CD4-positive, alpha-beta memory T cell (primary cell): ENCODE measurements at places on chromosomes 3 and 15.

DNA sequence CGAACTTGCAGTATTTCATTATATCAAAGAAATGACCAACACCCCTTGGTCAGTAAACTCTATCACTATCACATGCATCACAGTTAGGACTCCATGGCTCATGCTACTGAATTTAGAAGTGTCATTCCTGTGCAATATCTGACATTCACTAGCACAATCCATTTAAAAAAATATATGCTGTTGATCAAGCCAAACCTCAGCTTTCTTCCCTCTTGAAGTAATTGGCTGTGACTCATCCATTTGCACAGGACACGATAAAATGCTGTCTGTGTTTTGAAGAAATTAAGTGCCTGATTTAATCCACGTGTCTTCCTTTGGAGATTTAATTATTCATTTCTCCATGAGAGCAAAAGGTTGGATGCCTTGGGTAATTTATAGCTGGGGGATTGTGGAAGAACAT lies 38.9 kb downstream of the CPNE4 start:
- no peak for DNase-seq

GRCh38 chr15:43133430-43134156 lies at the start of gene TMEM62:
Gene TMEM62 (plus strand): TSS chr15:43133586. CDS start chr15:43133803, 217 bp downstream.
- DNase-seq: peak; percentile 66

DNA sequence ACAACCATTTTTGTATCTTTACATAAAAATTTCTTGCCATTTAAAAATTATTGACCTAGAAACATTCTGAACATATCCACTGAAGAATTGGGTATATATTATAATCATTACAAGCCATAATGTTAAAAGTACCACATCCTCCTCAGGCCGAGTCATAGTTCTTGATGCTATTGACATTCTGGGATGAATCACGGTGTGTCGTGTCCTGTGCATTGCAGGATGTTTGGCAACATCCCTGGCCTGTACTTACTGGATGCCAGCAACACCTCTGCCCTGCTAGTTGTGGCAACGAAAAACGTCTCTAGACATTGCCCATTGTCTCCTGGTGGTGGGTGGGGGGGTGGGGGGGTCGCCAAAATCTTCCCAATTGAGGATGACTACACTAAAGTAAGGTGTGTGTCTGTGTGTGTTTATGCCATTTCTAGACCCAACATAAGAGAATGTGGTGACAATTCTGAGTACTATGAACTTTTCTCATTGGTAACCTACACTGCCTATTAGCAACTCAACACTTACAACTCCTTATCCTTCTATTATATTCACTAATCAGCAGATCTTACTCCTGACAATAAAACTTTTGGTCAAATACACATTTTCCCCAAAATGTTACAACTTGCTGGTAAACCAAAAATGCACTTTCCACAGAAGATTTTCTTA lies 471.6 kb downstream of the FOXP1 start:
- no peak for DNase-seq

- DNase-seq: no peak
Observed at GRCh38 chr15:95793231-95793630, 537.3 kb upstream of the NR2F2 start.

GRCh38 chr15:42736178-42736792 lies 643 bp downstream of the CDAN1 start:
- peak; percentile 42 for DNase-seq

- no peak for DNase-seq
Observed at GRCh38 chr15:90015294-90015693, 14.2 kb downstream of the ZNF710 start.

GRCh38 chr3:183931881-183932280 lies 47.2 kb upstream of the PARL start:
- DNase-seq: no peak

DNA sequence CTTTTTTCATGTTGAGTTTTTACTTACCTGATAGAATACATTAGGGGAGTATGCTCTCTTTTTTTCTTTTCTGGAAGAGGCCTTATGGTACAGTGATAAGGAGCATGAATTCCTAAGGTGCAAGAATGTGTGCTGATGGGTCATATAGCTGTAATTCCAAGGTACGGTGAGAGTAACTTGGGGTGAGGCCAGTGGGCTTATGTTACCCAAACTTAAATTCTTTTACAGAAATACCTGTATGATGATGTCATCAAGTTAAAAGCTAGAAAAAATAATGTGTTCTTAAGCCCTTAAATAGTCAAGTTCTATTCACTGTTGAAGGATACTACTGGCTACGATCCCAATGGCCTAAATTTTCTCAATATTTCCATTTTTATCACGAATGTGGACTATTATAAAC lies 111.2 kb downstream of the GMPS start:
- DNase-seq: no peak

DNA sequence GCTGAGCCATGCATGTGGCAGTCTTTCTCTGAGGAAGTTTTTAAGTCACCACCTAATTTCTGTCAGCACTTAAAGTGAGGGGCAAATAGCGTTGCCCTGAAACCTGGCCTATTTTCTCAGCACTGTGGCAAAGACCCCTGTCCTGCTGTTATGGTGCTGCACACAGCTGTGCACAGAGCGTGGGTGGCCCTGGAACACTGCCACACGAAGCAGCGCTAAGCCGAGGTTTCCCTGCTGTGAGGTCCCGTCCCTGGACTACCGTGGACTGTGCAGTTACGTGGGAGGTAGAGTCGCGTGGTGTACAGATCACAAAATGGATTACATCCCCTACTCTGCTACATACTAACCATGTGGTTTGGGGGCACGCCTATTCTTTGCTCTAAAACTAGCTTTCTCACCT lies 101.6 kb upstream of the NR2E3 start:
- DNase-seq: no peak

GRCh38 chr15:78194568-78194925 lies 39.8 kb downstream of the ACSBG1 start:
- DNase-seq: no peak

DNA sequence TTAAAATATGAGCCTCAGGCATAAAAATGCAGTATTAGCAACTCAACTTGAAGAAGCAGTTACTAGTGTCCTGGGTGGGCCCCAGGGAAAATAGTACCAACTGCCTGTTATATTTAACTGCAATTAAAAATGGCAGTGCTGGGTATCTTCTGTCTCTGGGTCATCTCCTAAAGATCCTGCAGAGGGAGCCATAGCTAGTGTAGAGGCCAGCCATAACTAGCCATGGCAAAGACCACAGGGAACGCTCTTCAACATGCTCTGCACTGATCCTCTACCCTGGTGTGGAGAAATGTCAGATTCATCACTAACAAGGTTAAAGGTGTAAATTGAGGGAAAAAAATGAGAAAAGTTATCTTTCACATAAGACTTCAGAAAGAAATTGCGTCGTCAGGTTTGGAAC lies 181.3 kb downstream of the SNRPN start:
- DNase-seq: no peak

- DNase-seq: no peak
Observed at GRCh38 chr3:45139372-45140140, 6.6 kb downstream of the CDCP1 start.

DNA sequence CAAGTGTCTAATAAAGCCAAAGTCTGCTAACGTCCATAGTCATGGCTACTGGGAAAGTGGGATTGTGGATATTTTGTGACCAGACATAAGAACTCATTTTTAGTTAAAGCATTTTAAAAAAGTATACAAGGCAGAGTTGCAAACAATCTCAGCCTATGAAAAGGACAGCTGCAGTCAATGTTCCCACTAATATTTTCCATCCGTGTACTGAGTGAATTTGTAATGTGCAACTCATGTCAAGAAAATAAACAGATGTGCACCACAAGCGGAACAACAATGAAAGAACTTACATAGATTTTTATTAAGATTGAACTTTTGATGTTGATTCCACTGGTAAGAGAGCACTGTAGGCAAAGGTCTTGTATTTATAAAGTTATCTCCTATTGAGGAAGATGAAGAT lies 231.3 kb upstream of the SEMA6D start:
- no peak for DNase-seq
